ENCODE measurements at places on chromosomes 6 and 20. TPM values are rescaled to one million over a fixed set of nuclear protein-coding genes. Genes with fewer than 3 reads are reported as not detected.

Gene FAM209B
- total RNA-seq = 0.64 TPM

Gene RPL7L1
- 93.0 TPM for total RNA-seq

Gene GCNT2
- total RNA-seq = 62.7 TPM

Gene APOM
- total RNA-seq = 4.3 TPM

Gene TMEM14C
- 122 TPM for total RNA-seq

Gene CAP2
- total RNA-seq = 7.2 TPM

Gene SIRPA
- total RNA-seq = 5.9 TPM

Gene FAM83D
- total RNA-seq = 57.7 TPM

Gene TAGAP
- total RNA-seq = 0.27 TPM

Gene ENPP5
- total RNA-seq = 10.8 TPM

GRCh38 chr6:39819676-39820075 is 27.5 kb downstream of the DAAM2 start:
- DNase-seq = no peak

- no peak for DNase-seq
These were observed 51.0 kb upstream of the FBXO30 start for GRCh38 chr6:145865595-145865994.

- no peak for DNase-seq
These were observed 169.5 kb upstream of the RIPOR2 start for GRCh38 chr6:25105070-25105925.

DNA sequence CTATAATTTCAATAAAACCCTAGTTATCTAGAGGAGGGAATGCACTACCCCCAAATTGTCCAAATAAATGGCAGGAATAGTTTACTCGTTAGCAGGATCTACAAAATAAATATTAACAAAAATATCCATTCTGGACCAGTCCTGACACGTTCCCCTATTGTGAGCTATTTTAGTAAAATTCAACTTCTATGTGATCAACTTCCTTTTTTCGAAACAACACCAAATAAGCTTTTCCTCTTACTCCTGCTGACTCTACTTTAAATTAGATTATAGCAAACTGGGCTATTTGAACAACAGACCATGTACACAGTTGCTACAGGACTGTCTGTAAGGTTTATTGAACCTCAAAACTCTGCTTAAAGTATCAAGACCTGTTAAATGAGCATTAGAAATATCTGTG is 154.3 kb downstream of the IPCEF1 start:
- DNase-seq = no peak

GRCh38 chr6:169239181-169239580 is 14.5 kb downstream of the THBS2 start:
- DNase-seq = no peak

DNA sequence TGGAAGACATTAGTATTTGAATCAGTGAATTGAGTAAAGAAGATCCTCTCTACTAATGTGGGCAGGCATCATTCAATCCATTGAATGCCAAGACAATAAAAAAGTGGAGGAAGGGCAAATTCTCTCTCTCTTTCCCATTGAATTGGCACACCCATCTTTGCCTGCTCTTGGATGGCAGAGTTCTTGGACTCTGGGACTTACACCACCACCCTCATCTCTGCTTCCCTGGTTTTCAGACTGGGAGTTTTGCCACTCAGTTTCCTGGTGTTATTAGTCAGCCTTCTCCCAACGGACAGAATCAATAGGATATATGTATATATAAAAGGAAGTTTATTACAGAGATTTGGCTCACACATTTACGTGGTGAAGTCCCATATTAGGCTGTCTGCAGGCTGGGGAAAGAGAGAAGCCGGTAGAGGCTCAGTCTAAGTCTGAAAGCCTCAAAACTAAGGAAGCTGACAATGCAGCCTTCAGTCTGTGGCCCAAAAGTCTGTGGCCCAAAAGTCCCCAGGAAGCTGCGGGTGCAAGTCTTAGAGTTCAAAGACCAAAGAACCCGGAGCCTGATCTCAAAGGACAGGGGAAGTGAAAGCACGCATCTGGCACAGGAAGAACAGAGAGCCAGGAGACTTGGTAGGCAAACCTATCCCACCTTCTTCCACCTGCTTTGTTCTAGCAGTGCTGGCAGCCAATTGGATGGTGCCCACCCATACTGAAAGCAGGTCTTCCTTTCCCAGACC is 64.4 kb downstream of the SMPDL3A start:
- DNase-seq = no peak

DNA sequence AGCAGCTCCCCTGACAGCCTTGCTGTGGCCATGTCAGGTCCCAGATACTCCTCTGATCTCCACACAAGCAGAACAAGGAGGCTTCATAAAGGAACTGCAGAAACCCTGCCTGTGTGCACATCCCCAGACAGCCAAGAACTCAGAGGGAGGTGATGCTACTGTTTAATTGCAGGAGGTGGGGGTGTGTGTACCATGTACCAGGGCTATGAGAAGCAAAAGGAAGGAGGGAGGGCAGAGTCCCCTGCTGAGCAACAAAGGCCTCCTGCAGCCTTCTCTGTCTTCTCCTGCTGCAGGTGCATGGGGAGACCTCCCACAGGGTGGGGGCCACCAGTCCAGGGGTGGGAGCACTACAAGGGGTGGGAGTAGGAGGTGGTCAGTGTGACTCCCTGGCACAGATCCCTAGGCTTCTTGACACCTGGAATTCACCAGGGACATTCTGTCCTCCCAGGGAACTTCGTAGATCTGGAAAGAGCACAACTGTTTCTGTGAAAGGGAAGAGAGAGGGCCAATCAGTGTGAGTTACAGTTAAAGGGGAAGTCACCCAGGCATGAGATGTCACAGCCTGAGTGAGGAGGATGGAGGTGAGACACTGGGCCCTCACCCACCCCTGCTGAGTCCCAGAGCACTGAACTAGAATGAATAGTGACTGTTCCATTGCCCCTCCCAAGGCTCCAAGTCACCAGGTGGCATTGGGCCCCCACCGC is 2.8 kb downstream of the CST2 start:
- DNase-seq = no peak

GRCh38 chr20:33684533-33685327 is 1.5 kb downstream of the E2F1 start:
- peak; percentile 51 for DNase-seq

GRCh38 chr6:159969921-159970320 is 1.0 kb downstream of the IGF2R start:
- peak; percentile 36 for DNase-seq

DNA sequence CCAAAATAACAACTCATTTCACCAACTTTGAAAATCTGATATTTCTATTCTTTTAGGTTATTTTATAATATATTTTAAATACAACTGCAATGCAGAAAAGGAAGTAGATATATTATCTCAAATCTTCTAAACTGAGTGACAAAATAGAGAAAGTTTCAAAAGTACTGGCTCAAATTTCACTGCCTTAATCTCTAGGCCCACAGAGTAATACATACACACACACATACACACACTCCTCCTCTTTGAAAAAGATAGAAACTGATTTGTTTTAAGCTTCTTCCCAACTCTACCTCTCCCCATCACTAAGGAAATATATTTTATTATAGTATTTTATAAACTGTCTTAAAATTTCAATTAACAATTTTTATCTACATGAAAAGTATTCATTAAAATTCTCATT is 36.2 kb downstream of the ARHGAP18 start:
- DNase-seq = no peak

- DNase-seq = no peak
These were observed 2.7 kb downstream of the CALHM5 start for GRCh38 chr6:116514111-116514510.
